Activated CD8-positive, alpha-beta T cell treated with anti-CD3 and anti-CD28 coated beads for 36 hours (primary cell): ENCODE measurements at places on chromosomes 12 and 14.

- DNase-seq = no peak
Measured at GRCh38 chr14:74083161-74083560, 1.1 kb downstream of the ALDH6A1 start.

DNA sequence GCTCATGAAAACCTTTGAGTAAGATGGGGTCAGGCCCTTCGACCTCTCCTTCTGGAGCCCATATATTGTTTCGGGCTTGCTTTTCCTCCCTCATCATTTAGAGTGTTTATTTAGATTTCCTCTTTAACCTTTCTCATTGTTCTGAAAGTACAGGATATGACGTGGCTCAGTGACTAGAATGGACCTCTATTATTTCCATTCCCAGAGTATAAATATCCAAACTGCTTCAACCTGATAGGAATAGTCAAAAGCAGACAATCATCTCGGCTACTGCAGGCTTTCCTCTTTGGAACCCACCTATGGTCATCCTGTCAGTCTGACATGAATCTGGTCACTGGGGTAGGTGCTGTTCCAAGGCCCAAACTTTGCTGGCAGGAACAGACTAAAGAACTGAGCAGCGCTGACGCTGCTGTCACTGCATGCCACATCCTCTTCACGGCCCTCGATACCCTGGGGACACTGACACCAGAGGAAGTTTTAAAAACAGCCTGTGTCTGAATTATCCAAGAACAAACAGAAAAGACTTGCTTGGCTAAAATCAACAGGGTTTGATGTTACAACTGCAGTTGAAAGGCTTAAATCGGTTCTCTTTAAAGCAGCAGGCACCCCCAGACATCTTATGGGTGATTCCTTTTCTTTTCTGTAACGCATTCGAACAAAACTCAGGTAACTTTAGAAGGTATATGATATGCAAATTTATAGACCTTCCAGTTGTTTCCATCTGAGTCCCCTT lies 5.0 kb upstream of the DDX47 start:
- DNase-seq = peak; percentile 78

- DNase-seq = no peak
Measured at GRCh38 chr12:27967551-27968054, 4.9 kb downstream of the PTHLH start.

DNA sequence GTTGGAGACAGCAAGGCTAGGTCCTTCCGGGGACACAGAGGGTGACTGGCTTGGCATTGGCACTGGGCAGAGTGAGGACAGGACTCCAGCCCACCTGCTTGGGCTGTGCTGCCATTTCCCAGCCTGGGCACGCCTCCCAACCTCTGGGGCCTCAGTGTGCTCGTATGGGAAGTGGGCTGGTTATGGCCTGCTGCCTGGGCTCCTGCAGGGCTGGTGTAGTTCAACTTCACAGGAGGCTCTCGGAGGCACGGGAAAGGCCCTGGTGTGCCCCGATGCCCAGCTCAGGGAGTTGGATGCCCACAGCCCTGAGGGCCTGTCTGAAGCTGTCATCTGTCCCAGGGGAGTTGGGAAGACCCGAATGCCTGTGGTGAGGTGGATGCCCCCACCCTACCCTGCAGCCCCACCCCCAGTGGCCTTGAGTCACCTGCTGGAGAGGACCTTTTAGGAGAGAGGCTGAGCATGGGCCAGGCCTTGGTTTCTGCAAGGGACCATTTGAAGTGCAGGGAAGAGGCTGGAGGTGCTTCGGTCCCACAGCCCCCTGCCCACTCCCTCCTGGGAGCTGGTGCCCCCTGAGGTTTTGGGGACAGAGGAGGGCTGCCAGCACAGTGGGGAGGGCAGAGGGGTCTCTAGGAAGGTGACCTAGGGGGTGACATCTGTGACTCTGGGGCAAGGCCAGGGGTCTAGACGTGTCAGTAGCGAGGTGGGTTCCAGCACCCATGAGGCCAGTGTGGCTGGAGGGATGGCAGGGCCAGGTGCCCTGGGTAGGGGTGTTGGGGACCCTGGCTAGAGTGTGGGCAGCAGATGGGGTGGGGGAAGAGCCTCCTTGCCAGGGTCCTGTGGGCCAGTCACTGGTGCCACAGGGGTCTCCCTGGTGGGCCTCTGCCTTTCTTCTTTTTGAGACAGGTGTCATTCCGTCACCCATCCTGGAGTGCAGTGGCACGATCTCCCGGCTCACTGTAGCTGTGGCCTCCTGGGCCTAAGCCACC lies 9.1 kb downstream of the ULK1 start:
- no peak for DNase-seq

DNA sequence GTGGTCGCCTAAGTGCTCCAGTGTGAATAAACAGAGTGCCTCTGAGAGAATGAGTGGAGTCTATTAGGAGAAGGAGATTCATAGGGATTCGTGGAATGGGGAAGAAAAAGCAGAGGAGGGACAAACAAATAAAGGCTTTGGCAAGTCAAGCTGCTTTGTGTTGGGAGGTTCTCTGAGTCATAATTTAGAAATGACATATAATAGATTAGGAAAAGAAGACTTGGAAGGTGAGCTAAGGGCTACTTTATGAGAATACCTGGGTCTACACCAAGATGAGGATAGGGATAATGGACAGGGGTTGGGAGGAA lies 6.4 kb upstream of the NTN4 start:
- DNase-seq = no peak

GRCh38 chr12:106816231-106816630 lies 41.7 kb downstream of the RIC8B start:
- DNase-seq = no peak

- no peak for DNase-seq
Measured at GRCh38 chr14:73714656-73715081, 485 bp upstream of the PNMA1 start.
